ENCODE measurements at places on chromosomes 2 and 18. TPM values are rescaled to one million over a fixed set of nuclear protein-coding genes. Genes with fewer than 3 reads are reported as not detected.

GRCh38 chr2:234754126-234754525, 197.7 kb upstream of the SH3BP4 start:
- no peak for DNase-seq

- DNase-seq: no peak
Observed at GRCh38 chr18:57651914-57652313, 30.3 kb upstream of the NARS1 start.

DNA sequence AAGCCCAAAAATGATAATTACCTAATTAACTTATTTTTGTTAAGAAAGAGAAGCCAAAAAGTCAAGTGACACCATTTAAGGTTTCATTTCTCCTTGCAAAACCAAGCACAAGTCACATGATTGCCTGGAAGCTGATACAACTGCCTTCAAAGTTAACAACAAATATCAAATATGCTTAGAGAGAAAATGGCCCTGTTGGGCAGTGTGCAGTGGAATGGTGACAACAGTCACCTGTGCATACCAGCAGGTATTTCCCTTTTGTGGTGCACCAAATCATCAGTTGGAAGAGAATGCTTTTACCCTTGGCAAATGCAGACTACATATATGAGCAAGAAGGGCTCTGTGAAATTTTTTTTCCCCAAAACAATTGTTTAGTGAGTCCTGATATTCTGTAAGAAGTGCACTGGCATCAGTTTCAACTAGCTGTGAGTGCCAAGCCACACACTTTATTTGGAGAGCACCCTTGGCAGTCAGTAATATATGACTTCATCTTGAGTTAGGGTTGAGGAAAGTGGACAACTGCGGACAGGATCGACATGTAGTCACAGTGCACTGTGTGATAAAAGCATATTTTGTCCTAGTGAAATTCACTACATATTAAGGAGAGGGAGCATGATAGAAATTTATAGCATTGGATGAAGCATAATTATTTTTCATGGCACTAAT, 74.9 kb upstream of the DOCK10 start:
- DNase-seq: no peak

- no peak for DNase-seq
Observed at GRCh38 chr2:216181351-216181750, 72.2 kb downstream of the XRCC5 start.

The ABCB11 gene
- total RNA-seq: 0.17 TPM
